ENCODE measurements at places on chromosomes 2 and 18. TPM values are rescaled to one million over a fixed set of nuclear protein-coding genes. Genes with fewer than 3 reads are reported as not detected.

UGT1A5 gene
- not detected for total RNA-seq

FOXI3 gene
- total RNA-seq, result not detected

SERPINB10 gene
- total RNA-seq, result not detected

SFT2D3 gene
- 8.7 TPM for total RNA-seq

LIMS4 gene
- total RNA-seq, result 0.26 TPM

GRCh38 chr2:42239811-42240210 is 70.7 kb downstream of the EML4 start:
- DNase-seq, result no peak

- DNase-seq, result no peak
Observed at GRCh38 chr2:106159866-106160785, 34.0 kb downstream of the UXS1 start.

- DNase-seq, result no peak
Observed at GRCh38 chr2:127161176-127162136, 54.5 kb upstream of the BIN1 start.

DNA sequence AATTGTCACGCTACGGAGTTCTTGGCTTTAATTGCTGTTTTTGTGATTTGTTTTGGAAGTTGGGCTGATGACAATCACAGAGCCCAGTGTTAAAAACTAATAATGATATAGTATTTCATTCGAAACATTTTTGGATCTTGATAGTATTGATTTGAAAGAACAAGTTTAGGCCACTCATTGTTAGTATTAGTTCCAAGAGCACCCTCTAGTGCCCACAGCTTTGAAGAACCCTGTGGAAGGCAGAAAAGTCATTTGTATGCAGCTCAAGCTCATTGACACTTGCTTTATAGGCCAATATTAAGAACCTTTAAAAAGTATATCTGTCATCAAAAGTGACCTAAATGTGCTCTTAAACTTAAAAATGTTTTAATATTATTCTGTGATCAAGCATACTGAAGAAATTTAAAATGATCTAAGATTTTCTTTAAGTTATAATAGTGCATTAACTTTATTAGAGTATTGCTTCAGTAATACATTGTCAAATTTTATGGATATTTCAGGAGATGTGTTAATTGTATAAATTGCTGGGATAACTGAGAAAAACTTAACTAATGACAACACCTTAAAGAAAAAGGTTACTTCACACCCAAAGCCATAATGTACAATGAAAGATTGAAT is 191.0 kb downstream of the GRB14 start:
- peak; percentile 1 for DNase-seq

- no peak for DNase-seq
Observed at GRCh38 chr2:201959198-201959597, 74.5 kb upstream of the FZD7 start.

DNA sequence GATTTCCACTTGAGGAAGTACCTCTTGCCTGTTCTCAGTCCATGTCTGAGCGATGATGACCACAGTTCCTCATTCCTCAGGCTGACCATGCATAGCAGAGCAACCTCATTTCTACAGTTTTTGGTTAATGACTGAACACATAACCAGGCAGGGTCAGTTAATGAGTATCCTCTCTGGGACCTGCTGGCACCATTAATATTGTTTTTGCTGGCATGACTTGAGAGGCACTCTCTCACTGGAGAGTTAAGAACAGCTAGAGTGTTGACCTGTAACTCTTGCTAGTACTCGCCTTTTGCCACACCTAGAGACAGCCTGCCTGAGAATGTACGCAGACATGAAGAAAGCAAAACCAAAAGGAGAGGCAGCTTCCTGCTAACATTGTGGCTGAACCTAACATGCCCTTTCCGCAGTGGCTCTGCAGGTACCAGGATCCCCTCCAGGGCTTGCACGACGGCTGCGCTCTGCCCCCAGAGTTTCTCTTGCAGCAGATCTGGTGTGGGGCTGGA is 23.9 kb downstream of the PECR start:
- no peak for DNase-seq

DNA sequence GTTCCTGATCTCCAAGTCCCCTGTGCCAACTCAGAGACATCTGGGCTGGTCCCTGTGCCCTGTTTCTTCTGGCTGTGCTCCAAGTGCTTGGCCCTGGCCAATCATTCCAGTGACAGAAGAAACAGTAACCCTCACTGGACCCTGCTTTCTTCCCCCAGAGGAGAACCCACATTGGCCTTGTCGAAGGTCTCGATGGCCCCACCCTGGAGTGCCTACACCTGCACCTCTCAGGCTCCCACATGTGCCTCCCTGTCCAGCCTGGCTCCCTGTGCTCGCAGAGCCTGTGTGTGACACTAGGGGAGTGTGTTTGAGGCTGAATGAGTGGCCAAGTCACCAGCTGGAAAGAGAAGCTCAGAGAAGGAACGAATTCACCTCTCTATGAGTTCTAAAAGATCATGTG is 5.9 kb upstream of the MAL start:
- no peak for DNase-seq

DNA sequence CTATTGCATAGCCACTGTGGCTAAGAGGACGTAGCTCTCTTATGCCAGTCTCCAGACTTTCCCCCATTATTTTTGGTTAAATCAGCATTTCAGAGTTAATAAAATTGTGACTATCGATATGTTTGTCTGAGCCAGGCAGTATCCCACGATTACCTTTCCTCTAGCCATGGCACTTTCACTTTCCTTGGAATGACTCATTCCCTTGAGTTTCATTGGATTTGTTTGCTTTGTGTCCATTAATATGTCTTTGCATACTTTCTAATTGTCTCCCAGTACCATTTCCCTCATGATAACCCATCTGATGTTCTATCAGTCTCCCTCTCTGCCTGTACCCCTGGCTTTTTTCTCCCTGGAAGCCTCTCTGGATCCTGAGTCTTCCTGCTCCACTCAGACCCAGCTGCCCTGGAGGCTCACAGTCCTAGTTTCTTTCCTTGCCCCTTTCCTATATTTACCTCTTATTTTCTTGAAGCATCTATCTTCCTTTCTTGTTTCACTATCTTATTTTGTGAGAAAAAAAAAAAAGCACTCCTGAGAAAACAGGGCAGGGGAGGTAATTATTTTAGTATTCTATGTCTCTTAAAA is 126.1 kb downstream of the MTX2 start:
- DNase-seq, result no peak

Data from MG63 (cell line).